Hematopoietic multipotent progenitor cell treated with erythropoietin and hydrocortisone succinate and interleukin-3 and kit ligand, for 17 days (in vitro differentiated cells): ENCODE measurements at places on chromosomes 4 and X.

DNA sequence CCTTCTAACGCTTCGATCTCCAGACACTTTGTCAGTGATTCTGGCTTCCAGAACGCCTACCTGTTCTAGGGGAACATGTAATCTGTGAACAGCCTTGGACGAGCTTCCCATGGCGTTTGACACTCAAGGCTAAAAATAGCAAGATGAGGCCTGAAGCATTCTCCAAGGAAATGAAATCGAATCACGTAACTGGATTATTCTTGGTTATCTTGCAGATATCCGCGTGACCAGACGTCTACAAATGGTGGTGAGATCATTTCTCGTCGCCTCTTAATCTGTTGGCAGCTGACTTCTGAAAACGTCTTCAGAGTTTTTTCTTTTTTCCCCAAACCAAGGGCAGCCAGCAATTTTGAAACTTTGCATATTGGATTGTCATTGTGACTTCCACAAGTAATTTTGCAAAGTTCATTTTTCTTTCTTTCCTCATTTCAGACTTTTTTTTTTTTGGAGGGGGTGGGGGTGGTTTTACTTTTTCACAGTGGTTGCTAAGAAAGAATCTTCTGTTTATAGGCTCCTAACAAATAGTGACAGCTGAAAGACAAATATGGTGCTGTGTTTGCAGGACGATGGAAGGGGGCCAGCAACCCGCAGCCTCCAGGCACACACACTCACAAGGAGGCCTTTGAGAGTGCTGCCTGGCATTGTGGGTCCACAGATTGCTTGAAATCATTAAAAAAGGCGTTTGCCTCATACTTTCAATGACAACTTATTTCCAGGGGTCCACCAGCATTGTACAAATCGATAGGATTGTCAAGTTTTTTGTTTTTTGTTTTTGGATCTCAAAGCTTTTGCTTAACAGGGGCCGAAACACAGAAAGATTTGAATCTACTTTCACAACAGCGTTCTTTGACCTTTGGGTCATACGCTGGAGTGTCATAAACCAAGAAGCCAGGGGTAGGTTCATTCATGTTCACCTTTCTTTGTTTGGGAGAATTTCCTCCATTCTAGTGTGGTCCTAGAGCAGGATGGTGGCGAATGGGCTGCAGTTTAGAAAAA lies 32.4 kb upstream of the PDLIM3 start:
- DNase-seq = no peak

DNA sequence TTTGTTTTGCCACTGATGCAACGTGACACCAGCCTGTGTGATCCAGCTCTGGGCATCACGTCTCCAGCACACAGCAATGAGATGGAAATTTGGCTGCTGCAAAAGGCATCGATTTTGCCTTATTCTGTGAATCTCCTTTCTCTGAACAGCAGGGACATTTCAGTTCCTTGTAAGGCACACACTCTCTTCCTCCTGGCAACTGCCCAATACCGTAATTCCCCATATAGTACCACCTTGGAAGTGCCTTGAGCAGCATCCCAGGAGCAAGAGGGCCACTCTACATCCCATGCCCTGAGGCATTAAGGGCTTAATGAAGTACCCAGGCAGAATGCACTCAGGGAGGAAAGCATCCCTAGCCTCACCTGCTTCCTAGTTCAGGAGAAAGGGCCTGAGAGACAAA lies 10.5 kb upstream of the MAMLD1 start:
- DNase-seq = no peak

DNA sequence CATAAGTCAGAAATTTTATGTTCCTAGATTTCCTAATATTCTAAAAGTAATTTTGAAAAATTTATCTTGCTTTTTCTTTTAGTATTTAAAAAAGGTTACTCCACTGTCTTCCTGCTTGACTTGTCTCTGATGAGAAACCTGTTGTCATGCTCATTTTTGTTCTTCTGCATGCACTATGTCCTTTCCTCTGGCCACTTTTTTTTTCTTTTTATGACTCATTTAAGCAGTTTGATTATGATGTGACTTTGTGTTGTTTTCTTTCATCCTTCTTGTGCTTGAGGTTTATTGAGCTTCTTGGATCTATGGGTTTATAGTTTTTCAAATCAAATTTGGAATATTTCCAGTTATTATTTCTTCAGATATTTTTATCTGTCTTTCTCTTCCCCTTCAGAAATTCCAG lies 12.0 kb upstream of the UFSP2 start:
- DNase-seq = no peak

- no peak for DNase-seq
Measured at GRCh38 chr4:154073107-154073822, 284.4 kb upstream of the SFRP2 start.

DNA sequence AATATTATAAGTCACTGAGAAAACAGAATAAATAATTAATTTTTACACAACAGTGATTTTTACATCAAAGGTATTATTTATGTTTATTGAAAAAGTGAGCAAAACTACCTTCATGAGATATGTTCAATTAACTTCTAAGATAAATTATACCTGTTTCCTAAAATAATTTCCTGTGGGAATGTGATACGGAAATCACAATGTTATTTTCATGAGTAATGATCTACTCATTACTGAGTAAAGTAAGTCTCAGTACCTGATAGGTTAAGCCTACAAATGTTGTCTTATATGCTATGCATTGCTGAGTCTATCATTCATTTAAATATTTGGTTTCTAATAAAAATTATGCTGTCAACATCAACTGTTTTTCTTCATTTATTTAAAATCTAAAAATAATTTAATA lies 324.0 kb downstream of the STPG2 start:
- DNase-seq = no peak

DNA sequence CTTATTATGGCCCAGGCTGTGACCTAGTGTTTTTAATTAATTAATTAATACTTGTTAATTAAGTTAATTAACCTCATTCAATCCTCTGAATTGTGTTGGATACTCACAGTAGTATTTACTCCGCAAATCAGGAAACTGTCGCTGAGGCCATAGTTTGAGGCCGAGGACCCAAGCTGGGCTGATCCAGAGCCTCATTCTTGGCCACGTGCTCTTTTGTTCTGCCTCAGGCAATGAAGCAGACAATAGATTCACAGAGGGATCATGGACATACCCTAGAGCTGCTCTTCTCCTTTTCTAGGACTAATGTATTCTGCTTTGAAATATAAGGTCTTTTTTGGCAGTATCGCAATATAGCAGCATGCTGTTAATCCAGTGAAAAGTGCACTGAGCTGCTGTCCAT lies 24.0 kb upstream of the SNCA start:
- DNase-seq = no peak
